ENCODE measurements at places on chromosomes 5 and 9. TPM values are rescaled to one million over a fixed set of nuclear protein-coding genes. Genes with fewer than 3 reads are reported as not detected.

- DNase-seq: no peak
- no peaks in the 10 kb centered on the region for H3K36me3 ChIP-seq
- H3K27me3 ChIP-seq: peaks cover 15% of the 10 kb centered on the region
- H3K27ac ChIP-seq: peak overlapping the region; percentile 60
- H3K4me1 ChIP-seq: no peaks in the 10 kb centered on the region
These were observed 1.5 kb downstream of the PAPPA start for GRCh38 chr9:116154976-116155697.

DNA sequence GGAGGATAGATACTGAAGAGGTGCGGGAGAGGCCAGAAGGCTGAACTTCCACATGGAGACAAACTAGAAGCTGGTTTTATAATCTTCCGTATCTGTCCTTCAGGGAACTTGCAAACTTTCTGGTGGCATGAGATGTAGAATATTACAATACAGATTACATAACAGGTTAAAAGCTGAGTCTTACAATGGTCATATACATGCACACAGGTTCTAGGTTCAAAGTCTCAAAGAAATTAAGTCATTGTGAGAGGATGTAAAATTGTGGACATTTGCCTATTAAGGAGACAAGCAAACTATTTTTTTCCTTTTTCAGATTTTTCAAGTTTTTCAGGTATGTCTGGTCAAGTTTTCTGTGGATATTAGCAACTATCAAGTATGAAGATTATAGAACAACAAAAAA is 10.4 kb upstream of the ZSWIM6 start:
- no peaks in the 10 kb centered on the region for H3K36me3 ChIP-seq
- no peak overlapping the region for H3K4me3 ChIP-seq
- DNase-seq: no peak
- no peaks in the 10 kb centered on the region for H3K27me3 ChIP-seq
- no peak overlapping the region for H3K27ac ChIP-seq
- H3K4me1 ChIP-seq: peaks cover 26% of the 10 kb centered on the region

- H3K27me3 ChIP-seq: no peaks in the 10 kb centered on the region
- H3K36me3 ChIP-seq: peaks cover 96% of the 10 kb centered on the region
- H3K4me3 ChIP-seq: no peak overlapping the region
- H3K4me1 ChIP-seq: no peaks in the 10 kb centered on the region
- no peak overlapping the region for H3K27ac ChIP-seq
These were observed 34.7 kb upstream of the POMT1 start for GRCh38 chr9:131468031-131468430.

DNA sequence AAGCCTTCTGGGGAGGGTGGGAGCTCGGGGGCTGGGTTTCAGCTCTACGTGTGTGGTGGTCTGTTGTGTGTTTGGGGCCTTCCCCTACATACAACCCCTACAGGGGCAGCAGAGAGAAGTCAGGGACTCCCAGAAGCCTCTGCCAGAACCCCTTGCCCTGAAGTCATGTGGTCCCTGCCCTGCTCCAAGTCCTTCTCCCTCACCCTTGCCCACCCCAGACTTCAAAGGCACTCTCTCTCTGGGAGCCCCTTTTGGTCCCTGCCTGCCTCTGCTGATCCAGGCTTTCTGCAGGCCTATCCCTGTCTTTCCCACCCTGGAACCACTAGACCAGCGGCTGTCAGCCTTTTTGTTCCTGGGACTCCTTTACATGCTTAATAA is 61.1 kb upstream of the PSD2 start:
- H3K4me1 ChIP-seq: no peaks in the 10 kb centered on the region
- no peaks in the 10 kb centered on the region for H3K27me3 ChIP-seq
- no peak overlapping the region for H3K27ac ChIP-seq

DNA sequence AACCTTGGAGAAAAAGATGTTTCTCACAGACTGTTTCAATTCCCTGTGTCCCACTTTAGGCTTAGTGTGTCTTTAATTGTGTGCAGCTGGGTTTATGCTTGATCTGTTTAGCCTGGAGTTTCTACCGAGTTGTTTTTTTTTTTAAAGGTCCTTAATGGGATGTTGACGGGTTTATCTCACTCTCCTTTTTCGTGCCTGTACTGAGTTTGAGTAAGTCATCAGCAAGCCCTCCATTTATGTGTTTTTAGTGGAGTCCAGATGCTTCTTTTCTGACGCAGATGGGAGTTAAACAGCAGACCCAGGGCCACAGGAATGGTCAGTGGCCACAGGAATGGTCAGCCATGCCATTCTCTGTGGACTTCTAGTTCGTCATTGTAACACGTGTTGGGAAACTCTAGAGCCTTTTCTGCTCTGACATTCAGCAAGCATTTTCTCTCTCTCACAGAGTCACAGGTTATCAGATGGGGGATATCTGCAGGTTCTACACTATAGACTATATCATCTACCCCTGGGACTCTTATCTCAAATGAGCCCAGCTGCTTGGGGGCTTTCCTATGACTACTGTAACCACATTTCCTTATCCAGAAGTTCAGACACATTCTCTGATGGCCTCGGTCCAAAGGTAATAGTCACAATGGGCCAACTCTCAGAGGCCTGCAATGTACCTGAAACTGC is 190.5 kb downstream of the TTLL11 start:
- no peaks in the 10 kb centered on the region for H3K27me3 ChIP-seq
- no peak overlapping the region for H3K4me3 ChIP-seq
- H3K27ac ChIP-seq: no peak overlapping the region
- no peaks in the 10 kb centered on the region for H3K4me1 ChIP-seq
- no peaks in the 10 kb centered on the region for H3K36me3 ChIP-seq

PCDHA10 gene
- total RNA-seq: 1.7 TPM

- H3K4me1 ChIP-seq: no peaks in the 10 kb centered on the region
- no peak overlapping the region for H3K27ac ChIP-seq
- no peak overlapping the region for H3K4me3 ChIP-seq
- no peaks in the 10 kb centered on the region for H3K27me3 ChIP-seq
- H3K36me3 ChIP-seq: no peaks in the 10 kb centered on the region
These were observed 77.6 kb downstream of the CACNA1B start for GRCh38 chr9:137955224-137955570.

ZCCHC9 gene
- total RNA-seq: 20.2 TPM

DNA sequence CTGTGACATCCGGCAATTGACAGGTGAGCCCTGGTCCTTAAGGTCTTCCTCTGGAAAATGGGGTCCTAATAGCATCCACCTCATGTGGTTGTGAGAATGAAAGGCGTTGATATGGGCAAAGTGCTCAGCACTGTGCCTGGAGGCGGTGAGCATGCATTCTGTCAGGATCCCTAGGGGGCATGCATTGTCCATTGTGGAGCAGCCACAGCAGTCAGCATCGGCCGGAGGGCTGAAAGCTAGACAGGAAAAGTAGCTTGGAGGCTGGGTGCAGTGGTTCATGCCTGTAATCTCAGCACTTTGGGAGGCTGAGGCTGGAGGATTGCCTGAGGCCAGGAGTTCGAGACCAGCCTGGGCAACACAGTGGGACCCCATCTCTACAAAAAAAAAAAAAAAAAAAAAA is 122.2 kb downstream of the LHX2 start:
- H3K4me3 ChIP-seq: no peak overlapping the region
- no peaks in the 10 kb centered on the region for H3K4me1 ChIP-seq
- no peak overlapping the region for H3K27ac ChIP-seq

DNA sequence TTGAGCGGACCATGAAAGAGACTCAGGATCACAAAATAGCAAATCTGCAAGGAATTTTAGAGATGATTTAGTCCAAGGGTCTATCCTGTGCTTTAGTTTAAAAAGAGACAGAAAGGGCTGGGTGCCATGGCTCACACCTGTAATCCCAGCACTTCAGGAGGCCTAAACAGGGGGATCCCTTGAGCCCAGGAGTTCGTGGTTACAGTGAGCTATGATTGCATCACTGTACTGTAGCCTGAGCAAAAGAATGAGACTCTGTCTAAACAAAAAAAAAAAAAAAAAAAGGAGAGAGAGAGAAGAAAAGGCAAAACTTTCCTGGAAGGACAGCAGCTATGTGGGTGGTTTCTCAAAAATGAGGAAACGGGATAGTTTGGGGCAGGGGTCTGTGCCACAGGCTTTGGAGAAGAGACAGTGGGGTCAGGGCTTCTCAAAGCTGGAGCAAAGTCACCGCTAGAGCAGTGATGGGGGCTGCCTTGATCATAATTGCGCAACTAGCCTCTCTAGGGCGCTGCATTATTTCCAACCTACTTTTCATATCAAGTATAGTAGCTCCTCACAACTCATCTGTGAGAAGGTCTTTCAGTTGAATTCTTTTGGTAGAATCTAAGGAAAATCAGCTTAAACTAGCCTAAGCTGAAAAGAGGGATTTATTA is 8.5 kb upstream of the ANKH start:
- no peak overlapping the region for H3K4me3 ChIP-seq
- H3K4me1 ChIP-seq: no peaks in the 10 kb centered on the region
- no peaks in the 10 kb centered on the region for H3K27me3 ChIP-seq
- DNase-seq: no peak
- H3K36me3 ChIP-seq: no peaks in the 10 kb centered on the region

- no peak overlapping the region for H3K27ac ChIP-seq
- no peaks in the 10 kb centered on the region for H3K27me3 ChIP-seq
- no peak overlapping the region for H3K4me3 ChIP-seq
- no peaks in the 10 kb centered on the region for H3K36me3 ChIP-seq
These were observed 2396.1 kb upstream of the C9orf72 start for GRCh38 chr9:29969408-29969807.

GRCh38 chr9:15213249-15213648 is 93.8 kb downstream of the TTC39B start:
- no peak for DNase-seq
- H3K4me3 ChIP-seq: no peak overlapping the region
- H3K4me1 ChIP-seq: peaks cover 4% of the 10 kb centered on the region
- peak overlapping the region; percentile 27 for H3K27ac ChIP-seq
- no peaks in the 10 kb centered on the region for H3K27me3 ChIP-seq

Data from upper lobe of right lung (tissue), 1 donor.